ENCODE measurements at places on chromosomes 1 and 21. TPM values are rescaled to one million over a fixed set of nuclear protein-coding genes. Genes with fewer than 3 reads are reported as not detected.

- H3K4me1 ChIP-seq = peaks cover 6% of the 10 kb centered on the region
- no peak overlapping the region for H3K27ac ChIP-seq
- H3K27me3 ChIP-seq = no peaks in the 10 kb centered on the region
- no peak overlapping the region for H3K4me3 ChIP-seq
- DNase-seq = no peak
- H3K36me3 ChIP-seq = no peaks in the 10 kb centered on the region
These were observed 19.3 kb upstream of the TBX19 start for GRCh38 chr1:168261390-168261789.

GRCh38 chr1:156383023-156383422 is 14.0 kb downstream of the RHBG start:
- peak; percentile 67 for DNase-seq
- H3K27me3 ChIP-seq = peaks cover 24% of the 10 kb centered on the region
- H3K27ac ChIP-seq = no peak overlapping the region
- H3K36me3 ChIP-seq = no peaks in the 10 kb centered on the region
- no peak overlapping the region for H3K4me3 ChIP-seq

DNA sequence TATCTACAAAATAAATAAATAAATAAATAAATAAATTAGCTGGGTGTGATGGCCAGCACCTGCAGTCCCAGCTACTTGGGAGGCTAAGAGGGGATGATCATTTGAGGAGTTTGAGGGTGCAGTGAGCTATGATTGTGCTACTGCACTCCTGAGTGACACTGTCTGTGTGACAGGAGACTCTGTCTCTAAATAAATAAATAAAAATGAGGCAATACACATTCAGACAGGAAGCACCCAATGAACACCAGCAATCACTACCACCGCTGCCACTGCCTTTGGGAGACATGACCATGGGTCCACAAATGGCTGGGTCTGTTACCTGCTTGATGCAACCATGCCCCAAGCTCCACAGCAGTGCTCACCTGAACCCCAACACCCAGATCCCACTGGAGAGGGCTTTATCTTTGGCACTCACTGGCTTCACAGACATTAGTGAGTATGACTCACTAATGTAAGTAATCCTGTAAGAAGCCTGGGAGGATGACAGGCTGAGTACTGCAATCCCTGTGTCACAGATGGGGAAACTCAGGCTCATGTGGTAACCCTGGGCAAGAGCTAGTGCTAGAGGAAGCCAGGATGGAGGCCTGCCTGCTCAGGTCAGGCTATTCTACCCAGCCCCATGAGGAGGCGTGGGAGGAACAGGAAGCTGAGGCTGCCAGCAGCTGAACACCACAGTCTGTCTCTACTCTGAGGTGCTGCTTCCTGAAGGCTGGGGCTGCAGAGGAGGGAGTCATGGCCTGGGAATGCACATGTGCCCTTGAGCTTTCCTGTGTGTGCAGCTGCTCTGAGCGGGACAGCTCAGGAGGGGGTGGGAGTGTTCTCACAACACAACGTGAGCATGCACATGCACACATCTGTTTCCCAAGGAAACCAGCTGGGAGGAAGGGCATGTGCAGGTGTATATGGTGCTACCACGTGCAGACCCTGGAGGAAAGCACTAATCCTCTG is 43.0 kb downstream of the SLC9A1 start:
- no peaks in the 10 kb centered on the region for H3K27me3 ChIP-seq
- no peaks in the 10 kb centered on the region for H3K36me3 ChIP-seq
- DNase-seq = no peak
- H3K4me1 ChIP-seq = no peaks in the 10 kb centered on the region
- H3K4me3 ChIP-seq = no peak overlapping the region
- no peak overlapping the region for H3K27ac ChIP-seq

OR2T35 gene
- not detected for total RNA-seq

ARTN gene
- 23.3 TPM for total RNA-seq

KCNJ9 gene
- 0.08 TPM for total RNA-seq

- H3K4me3 ChIP-seq = no peak overlapping the region
- no peaks in the 10 kb centered on the region for H3K4me1 ChIP-seq
- no peaks in the 10 kb centered on the region for H3K27me3 ChIP-seq
- peaks cover 22% of the 10 kb centered on the region for H3K36me3 ChIP-seq
- DNase-seq = no peak
These were observed 25.4 kb downstream of the IVNS1ABP start for GRCh38 chr1:185291652-185292051.

OLFM3 gene
- total RNA-seq = 0.73 TPM

AKR7A3 gene
- total RNA-seq = 0.65 TPM

OR2L5 gene
- total RNA-seq = not detected

SPRR5 gene
- not detected for total RNA-seq

GRCh38 chr1:181119093-181119989 is 30.8 kb downstream of the IER5 start:
- H3K27me3 ChIP-seq = no peaks in the 10 kb centered on the region
- no peak overlapping the region for H3K4me3 ChIP-seq
- no peaks in the 10 kb centered on the region for H3K36me3 ChIP-seq
- H3K4me1 ChIP-seq = peaks cover 2% of the 10 kb centered on the region
- no peak overlapping the region for H3K27ac ChIP-seq
- DNase-seq = no peak

DHRS3 gene
- 37.8 TPM for total RNA-seq

GRCh38 chr1:159877695-159878444 is 15.4 kb upstream of the VSIG8 start:
- no peaks in the 10 kb centered on the region for H3K36me3 ChIP-seq
- H3K4me1 ChIP-seq = no peaks in the 10 kb centered on the region
- H3K4me3 ChIP-seq = no peak overlapping the region
- H3K27me3 ChIP-seq = no peaks in the 10 kb centered on the region
- DNase-seq = no peak
- H3K27ac ChIP-seq = no peak overlapping the region

GRCh38 chr1:203556047-203556851 is 62.3 kb downstream of the OPTC start:
- no peak overlapping the region for H3K27ac ChIP-seq
- H3K4me1 ChIP-seq = peaks cover 4% of the 10 kb centered on the region
- no peaks in the 10 kb centered on the region for H3K27me3 ChIP-seq

Data from H1 (cell line).